ENCODE measurements at places on chromosomes 6 and 20.

DNA sequence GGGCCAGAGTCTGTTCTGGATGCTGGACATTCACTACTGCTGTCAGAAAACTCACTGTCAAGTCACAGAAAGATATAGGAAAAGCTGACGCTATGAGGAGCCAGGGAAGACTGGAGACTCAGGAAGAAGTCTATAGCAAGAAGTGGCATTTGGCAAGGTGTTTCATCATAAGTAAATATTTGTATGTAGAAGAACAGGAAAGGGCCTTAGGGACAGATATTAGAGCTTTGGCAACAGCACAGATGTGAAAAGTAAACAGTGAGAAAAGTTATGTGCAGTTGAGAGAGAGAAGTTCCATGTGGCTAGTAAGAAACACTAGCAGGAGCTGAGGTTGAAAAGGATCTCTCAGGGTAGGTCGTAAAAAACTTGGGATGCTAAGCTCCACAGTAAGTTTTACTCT lies 868.9 kb downstream of the PHF3 start:
- DNase-seq = no peak

- no peak for DNase-seq
These were observed 43.0 kb downstream of the MRS2 start for GRCh38 chr6:24445704-24446103.

DNA sequence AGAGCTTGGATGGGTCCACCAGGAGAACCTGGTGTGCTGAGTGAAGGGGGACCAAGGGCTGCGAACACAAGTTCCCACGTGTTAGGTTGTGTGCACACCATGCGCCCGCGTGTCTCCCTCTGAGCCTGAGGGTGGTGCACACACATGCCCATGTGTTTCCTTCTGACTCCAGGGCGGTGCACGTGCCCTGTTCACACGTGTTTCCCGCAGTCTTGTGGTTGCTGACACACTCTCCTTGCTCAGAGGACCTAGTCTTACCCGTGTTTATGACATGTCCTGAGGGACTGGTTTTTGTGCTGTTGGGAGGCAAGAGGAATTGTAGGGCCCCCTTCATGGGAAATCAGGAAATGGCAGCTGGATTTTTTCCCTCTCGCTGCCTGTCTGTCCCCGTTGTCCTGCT lies 36.3 kb upstream of the PCMTD2 start:
- no peak for DNase-seq

GRCh38 chr20:57493091-57493615 lies 31.8 kb downstream of the CTCFL start:
- DNase-seq = no peak

DNA sequence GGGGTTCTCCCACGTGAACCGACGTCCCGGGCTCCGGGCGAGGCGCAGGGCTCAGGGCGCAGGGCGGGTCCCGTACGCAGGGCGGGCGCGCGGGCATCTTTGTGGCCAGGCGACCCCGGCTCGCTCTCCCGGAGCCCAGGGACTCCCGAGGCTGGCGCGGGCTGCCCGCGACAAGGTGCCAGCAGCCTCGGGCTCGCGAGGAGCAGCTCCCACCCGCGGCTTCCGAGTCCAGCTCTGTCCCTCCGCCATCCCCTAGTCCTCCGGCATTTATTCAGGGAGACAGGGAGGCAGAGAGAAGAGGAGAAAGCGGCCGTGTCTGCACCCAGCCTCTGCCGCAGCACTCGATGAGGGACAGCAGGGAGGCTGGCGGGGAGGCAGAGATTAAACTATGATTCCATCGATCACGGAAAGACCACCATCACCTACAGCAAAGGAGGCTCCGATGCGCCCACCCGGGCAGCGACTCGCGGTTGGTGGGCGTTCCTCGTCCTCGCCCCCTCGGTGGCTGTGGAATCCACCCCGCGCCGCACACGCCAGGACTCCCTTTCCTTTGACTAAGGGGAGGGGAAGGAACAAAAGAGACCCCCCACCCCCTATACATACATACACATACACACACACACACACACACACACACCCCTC lies 1.1 kb downstream of the RGS17 start:
- DNase-seq = no peak

DNA sequence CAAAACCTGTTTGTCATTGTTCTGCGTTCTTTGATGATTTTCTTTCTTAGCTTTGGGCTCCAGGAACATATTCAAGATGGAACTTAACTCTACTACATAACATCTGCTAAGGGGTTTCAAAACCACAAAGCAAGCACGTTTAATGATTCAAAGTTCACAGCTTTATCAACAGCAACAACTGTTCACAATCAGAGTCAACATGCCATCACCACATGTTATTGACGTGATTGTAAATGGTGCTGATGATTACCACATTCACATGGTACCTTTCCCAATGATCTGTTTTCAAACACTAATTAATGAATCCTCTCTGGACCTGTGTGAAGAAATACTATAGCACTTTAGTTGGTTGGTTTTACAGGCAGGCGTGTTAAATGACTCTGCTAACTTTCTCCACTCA lies 180.6 kb upstream of the CEP162 start:
- DNase-seq = no peak

DNA sequence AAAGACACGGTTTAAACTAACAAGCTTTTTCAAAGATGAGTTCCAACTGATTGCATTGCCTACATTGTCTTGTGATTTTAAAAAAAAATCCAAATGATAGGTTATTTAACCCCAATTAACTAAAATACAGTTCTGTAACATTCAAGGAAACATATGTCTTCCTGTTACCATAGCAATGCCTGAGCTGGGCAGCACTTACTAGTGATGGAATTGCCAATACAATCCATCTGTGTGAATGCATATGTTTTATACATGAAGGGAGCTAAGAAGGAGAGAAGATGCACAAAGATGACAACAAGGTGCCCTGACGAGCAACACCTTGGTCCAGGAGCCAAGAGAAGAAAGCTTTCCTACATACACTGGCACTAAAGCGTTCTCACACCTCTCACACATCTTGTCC lies 68.7 kb downstream of the POPDC3 start:
- DNase-seq = no peak

- no peak for DNase-seq
These were observed 93.8 kb downstream of the JPH2 start for GRCh38 chr20:44093249-44093582.

GRCh38 chr20:6583134-6583738 lies 184.2 kb upstream of the BMP2 start:
- DNase-seq = peak; percentile 30

DNA sequence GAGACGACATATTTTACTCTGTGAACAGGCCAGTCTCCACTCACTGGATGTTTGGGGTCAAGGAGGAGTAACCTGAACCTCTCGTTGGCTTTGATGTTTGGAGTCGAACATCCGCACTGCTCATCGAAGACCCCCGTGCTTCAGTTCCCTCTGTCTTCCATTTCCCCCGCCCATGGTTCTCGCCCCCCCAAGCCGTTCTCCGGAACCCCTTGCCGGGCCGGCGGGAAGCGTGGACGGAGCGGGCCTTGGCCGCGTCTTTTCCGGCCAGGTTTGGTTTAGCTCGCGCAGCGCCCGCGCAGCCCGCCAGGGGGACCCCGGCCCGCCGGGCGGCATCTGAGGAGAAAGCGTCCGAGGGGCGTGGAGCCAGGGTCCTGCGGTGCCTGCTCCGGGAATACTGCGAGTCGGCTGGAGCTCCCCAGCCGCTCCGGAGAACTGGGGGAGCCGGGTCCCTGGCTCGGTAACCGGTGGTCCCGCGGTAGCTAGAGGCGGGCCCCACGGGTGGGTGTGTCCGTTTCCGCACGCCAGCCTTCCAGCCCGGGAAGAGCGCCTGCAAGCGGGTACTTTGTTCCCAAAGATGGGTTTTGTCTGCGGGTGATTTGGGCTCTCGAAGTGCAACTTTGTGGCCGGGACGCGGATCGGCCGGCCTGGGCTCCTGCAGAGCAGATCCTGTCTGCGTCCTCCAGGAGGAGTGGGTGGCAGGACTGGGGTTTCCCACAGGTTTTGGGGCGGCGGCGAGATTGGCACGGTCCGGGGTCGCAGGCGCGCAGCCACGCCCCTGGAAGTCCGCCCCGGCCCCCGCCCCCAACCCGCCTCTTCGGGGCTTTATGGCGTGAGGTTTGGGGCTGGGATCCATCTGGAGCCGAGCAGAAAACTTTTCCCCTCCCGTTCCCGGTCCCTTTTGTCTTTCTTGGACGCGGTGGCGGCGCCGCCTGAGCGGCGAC lies at the start of gene TMEM200A:
Gene TMEM200A (plus strand): TSS at position 852 of the 941 bp plus-strand sequence. CDS start 74,406 bp downstream, outside the sequence.
- peak; percentile 26 for DNase-seq
